Stimulated activated CD4-positive, alpha-beta T cell treated with anti-CD3 and anti-CD28 coated beads, Interleukin-12 subunit alpha, Interleukin-12 subunit beta, amount 100 ng/mL, for 24 hours (primary cell): ENCODE measurements at places on chromosomes 4 and X.

GRCh38 chr4:32117693-32118092 is 1397.5 kb downstream of the PCDH7 start:
- no peak for DNase-seq

DNA sequence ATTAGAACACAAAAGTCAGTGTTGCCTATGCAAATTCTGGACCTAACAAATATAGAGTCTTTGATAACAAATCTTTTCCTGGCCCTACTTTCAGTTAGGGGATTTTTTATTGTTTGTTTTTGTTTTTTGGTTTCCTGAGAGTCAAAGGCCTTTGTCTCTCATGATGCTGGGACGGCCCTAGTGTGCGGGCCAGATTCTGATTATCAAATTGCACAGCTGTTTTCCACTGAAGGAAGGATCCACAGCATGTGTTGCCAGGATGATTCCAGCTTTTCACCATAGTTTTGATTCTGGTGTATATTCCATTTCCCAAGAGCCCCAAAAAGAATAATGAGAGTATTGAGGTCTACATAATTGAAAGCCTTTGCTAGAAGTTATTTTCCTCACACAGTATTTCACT is 248.2 kb downstream of the CAMK2D start:
- DNase-seq: no peak

DNA sequence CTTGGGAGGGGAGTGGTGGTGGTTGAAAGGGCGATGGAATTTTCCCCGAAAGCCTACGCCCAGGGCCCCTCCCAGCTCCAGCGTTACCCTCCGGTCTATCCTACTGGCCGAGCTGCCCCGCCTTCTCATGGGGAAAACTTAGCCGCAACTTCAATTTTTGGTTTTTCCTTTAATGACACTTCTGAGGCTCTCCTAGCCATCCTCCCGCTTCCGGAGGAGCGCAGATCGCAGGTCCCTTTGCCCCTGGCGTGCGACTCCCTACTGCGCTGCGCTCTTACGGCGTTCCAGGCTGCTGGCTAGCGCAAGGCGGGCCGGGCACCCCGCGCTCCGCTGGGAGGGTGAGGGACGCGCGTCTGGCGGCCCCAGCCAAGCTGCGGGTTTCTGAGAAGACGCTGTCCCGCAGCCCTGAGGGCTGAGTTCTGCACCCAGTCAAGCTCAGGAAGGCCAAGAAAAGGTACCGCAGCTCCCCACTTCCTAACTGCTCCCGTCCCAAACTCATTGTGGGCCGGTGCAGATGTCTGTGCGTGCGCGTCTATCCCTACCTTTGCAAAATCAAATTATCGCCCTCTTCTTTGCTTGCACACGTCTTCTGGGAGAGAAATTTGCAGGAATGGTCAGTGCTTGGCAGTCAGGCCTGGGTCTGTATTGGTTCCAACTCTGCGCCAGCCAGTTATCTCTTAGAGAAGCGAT is 533 bp downstream of the IL15 start:
- peak; percentile 9 for DNase-seq

GRCh38 chrX:134776342-134776741 is 118.1 kb upstream of the PLAC1 start:
- no peak for DNase-seq

- DNase-seq: no peak
These were observed 214.8 kb downstream of the DHX15 start for GRCh38 chr4:24369507-24370029.

DNA sequence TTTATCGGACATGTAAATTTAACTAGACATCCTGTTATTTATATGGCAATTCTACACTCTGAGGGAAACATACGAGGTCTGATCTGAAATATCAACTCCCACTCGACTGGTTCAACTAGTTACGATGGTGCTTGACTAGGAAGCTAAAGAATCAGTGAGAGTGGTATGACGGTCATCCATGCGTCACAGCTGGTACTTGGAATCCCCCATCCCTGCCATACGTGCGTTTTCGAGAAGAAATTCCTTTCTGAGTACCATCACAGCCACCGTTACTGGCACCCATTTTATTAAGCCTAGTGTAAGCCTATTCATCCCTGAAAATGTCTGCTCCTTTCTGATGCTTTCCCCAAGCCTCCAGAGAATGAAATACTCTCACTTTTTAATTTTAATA is 695 bp upstream of the PIGA start:
- no peak for DNase-seq

DNA sequence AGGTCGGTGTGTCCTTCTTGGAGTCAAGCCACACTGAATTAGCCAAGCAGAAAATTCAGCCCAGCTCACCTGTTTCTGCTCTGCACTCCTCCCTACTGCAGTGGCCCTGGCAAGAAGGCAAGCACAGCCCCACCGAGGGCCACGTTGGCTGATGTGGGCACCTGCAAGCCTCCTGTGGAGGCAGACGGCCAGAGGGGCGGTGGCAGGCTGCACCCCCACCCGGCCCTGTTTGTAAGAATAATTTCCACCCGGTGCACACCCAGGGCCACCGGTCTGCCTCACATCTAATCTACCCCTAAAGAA is 18.8 kb downstream of the PPP2R2C start:
- DNase-seq: no peak

- DNase-seq: no peak
These were observed 37.9 kb upstream of the SORBS2 start for GRCh38 chr4:185849664-185850550.

- DNase-seq: no peak
These were observed 72.2 kb downstream of the CRLF2 start for GRCh38 chrX:1140236-1140681.

DNA sequence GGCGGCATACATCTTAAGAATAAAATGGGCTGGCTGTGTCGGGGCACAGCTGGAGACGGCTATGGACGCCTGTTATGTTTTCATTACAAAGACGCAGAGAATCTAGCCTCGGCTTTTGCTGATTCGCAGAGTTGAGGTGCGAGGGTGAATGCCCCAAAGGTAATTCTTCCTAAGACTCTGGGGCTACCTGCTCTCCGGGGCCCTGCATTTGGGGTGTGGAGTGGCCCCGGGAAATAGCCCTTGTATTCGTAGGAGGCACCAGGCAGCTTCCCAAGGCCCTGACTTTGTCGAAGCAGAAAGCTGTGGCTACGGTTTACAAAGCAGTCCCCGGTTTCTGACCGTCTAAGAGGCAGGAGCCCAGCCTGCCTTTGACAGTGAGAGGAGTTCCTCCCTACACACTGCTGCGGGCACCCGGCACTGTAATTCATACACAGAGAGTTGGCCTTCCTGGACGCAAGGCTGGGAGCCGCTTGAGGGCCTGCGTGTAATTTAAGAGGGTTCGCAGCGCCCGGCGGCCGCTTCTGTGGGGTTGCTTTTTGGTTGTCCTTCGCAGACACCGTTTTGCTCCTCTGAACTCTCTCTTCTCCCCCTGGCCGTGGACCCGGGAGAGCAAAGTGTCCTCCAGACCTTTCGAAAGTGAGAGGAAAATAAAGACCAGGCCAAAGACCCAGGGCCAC is 1.9 kb downstream of the SHOX start:
- no peak for DNase-seq

DNA sequence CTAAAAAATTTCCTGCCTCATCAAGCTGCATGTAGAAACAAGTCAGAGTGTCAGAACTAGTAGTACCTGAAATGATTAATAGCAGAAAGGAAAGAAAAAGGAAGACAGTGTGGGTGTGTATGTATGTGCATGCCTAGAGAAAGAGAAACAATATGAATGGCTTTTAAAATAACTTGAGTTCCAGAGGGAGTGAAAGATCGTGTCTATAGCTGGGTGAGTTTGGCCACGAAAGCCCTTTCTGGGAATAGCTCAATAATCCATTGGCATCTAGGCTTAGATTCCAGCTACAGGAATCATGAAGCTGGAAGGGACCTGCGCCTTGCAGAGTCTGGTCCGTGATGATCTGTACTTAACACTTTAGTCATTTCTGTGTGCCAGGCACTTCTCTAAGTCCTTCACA is 195.6 kb downstream of the RAPGEF2 start:
- DNase-seq: no peak

GRCh38 chr4:8503801-8504200 is 63.2 kb downstream of the TRMT44 start:
- no peak for DNase-seq

- no peak for DNase-seq
These were observed at the start of gene UGT2B17 for GRCh38 chr4:68576272-68577125. Gene UGT2B17 (minus strand): TSS chr4:68576322. CDS start chr4:68568484, 7,838 bp downstream.

DNA sequence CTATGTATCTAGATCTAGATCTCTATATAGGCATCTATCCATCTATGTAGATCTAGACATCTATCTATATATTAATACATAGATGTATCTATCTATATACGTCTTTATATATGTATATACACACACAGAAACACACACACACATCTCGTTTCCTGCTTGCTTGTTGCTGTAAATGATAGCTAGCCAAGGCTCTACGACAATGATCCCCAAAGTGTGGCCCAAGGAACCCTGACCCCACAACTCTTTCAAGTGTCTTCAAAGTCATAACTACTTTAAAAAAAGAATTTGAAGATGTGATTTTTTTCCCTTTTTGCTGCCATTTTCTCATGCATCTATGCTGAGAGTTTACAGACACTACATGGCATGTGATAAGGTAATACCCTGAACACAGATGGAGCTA is 28.8 kb downstream of the GYG2 start:
- DNase-seq: no peak

DNA sequence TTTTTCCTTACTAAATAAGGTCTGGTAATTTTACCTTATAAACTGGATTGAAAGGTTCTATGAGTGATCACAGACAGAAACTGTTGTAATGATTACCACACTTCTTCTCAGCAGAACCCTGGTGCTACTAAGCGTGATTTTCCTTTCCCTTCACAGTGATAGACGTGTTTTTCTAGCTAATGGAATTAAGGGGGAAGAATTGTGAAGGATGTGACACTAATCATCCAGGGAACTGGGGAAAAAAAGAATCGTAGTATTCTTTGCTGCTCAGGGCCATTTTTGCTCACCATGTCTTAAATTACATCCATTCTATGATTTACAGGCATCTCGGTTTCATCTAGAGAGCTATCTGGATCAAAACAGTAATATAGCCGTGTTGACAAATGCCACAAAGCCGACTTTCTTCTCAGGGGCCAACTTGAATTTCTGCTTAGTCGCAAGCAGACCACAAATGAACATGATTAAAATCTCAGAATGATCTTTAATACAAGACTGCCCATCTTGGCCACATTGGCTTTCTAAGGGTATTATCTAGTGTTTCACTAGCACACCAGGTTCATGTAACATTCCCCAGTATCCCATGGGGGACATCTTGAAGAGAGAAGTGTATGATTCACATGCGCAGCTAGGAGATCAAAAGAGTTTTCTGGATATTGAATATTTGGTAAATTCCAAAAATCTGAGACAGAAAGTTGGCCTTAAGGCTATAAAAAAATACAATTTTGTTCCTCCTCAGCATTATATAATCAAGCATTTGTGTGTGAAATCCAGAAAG is 154.0 kb downstream of the UGT8 start:
- DNase-seq: no peak

DNA sequence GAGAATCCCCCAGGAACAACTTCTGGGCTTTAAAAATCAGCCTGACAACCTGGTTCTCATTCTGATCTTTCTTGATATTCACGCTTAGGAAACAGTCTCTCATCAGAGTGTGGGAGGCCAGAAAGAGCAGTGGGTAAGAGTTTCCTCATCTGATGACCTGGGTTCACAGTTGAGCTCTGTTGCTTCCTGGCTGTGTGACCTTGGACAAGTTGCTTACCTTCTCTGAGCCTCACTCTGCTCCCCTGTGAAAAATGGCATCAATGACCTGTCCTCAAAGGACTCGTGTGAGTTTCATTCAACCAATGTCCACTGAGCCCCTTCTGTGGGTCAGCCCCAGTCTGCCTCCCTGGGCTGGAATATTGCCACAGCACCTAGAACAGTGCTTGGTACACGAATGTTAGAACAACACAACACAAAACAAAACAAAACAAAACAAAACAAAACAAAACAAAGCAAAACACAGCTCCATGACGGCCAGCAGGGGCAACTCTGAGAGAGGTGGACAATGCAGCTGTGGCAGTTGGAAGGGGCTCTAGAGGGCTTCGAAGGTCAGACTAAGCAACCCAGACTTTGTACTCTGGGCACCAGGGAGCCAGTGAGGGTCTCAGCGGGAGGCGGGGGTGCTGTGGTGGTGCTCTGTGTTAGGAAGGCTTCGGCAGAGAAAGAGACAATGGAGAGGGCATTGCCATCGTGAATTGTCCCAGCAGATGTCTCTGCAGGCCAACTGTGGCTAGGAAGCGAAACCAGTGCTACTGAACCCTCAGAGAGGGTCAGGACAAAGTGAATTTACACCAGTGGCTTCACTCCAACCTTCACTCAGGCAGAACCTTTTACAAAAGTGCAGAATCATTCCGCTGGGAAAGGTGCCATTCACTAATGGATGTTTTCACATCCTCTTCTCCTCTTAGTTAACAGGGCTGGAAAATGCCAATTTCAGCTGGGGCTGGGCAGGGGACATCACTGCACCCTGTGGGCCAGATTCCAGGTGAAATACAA is 14.3 kb upstream of the C4orf50 start:
- no peak for DNase-seq

DNA sequence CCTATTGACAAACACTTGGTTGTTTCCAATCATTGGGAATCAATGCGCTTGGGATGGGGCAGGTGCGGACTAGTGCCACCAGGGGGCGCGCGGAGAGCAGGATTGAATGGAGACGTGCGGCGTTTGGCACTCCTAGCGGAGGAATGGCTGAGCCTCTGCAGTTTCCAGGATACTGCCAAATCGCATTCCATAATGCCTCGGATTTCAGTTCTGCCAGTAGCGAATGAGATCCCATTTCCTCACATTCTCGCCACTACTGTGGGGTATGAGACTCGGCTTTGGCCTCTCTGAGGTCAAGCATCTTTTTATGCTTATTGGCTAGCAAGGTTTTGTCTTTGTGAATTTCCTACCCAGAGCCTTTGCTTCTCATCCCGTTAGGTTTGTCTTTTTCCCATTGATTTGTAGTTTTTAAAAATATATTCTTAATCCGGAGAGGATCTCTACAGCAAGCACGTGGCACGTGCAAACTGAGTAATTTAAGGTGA is 28.7 kb downstream of the CLDN34 start:
- peak; percentile 69 for DNase-seq

DNA sequence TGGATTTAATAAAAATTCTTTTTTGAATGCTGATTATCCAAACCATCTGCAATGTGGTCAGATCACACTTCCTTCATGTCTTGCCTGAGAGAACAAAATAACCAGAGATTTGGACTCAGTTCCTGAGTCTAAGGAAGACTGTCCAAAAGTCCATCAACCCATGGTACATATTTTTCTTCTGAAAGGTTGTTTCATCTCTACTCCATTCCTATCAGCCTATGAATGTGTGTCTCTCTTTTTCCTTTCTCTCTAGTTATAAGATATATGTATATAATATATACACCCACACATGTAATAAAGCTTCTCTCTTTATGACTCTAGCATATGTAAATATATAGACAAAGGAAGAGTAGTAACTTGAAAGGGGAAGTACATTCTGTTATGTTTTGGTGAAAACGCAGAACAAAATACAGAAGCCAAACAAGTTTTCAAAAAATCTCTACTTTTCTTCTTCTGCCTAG is 226.9 kb downstream of the ARHGAP24 start:
- DNase-seq: no peak

GRCh38 chr4:37641886-37642849 is 44.0 kb downstream of the RELL1 start:
- no peak for DNase-seq
